ENCODE measurements at places on chromosomes 12 and 14.

DNA sequence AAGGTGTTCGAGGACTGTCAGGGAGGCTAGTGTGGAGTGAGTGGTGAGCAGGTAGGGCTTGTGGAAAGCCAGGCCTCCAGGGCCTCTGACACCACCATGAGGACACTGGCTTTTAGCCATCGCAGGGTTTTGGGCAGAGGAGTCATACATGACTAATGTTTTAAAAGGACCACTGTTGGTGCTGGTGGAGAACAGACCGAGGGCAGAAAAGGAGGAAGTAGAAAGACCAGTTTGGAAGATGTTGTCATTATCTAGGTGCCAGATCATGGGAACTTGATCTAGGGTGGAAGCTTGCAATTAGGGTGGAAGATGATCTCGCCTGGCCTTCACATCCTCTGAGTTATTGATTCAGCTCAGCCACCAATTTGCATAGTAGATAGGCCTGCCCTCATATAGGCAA, 144.2 kb downstream of the C12orf75 start:
- no peak for DNase-seq

DNA sequence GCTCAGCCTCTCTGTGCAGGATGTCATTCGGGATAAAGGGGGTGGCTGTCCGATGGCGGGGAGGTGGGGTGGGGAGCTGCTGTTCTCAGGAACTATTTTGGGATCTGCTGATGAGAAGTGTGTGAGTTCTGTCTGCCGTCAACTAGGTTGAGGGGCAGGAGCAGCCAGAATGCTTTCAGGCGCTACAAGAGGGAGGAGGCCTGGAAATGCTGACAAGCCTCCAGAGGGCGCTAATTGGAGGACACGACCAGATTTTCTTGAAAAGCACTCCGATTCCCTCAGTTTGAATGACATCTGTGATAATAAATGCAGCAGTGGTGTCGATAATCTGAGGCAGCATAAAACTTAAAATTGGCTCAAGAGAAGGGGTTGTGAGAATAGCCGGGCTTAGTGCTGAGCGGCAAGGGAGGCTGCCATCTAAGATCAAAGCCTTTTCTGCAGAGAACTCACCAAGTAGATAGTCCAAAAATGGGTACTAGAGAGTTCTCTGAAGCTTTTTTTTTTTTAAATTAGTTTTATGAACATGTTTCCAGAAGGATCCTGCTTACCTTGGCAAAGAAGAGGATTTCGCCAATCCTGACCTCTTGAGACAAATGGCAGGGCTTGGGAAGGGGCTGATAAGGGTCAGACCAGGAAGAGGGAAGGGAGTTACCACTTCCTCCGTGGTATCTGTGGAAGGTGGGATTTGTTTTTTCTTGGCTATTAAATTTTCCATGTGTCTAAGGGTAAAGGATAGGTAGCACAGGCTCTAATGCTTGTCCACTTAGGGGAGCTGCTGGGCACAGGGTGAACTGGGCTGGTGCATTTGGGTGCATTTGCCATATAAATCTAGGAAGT, 94.4 kb downstream of the CRACR2A start:
- DNase-seq, result no peak

DNA sequence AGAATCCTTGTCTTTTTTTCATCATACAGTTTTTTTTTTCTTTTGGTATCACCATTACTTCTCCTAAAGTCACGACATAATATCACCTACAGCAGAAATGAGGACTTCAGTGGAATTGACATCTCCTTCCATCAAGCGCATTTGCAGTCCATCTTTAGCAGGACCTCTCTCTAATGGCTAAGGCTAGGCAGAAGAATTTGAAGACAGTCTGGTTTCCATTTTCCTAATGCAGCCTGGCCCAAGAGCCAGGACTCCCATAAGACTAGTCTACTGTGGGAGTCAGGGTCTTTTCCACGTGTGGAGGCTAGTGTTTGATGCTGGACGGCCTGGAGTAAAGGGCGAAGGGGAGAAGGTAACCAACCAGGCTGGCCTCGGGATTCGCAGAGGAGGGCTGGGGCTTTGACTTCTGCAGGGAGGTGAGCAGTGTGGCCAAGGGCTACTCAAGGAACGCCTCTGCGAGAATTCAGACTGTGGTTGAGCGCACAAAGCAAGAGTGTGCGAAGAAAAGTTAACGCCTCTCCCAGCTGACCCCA, 769 bp upstream of the ZNF740 start:
- no peak for DNase-seq

GRCh38 chr12:9725213-9725870, 7.6 kb downstream of the CLECL1 start:
- no peak for DNase-seq

- no peak for DNase-seq
These were observed 54.1 kb downstream of the ADIPOR2 start for GRCh38 chr12:1744932-1745331.

GRCh38 chr12:8127138-8127537, 3.7 kb downstream of the CLEC4A start:
- DNase-seq, result no peak

- DNase-seq, result no peak
These were observed 89.8 kb downstream of the BTG1 start for GRCh38 chr12:92055877-92056276.

DNA sequence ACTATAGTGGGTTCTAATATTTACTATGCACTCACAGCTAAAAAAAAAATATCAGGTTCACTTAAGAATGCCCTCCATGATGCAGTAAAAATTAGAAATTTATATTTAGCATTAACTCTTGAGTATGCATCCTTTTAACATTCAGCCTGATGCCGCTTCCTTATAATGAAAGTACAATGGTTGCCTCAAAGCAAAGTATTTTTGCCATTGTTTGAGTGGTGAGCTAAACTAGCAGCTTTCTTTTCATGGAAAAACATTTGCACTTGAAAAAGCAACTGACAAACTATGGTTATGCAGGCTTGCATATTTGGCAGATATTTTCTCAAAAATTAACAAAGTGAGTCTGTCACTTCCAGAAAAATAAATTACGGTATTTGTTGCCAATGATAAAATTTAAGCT, 188.6 kb downstream of the SLC6A15 start:
- no peak for DNase-seq

GRCh38 chr12:108318472-108319275, 20.4 kb downstream of the CMKLR1 start:
- DNase-seq, result no peak

DNA sequence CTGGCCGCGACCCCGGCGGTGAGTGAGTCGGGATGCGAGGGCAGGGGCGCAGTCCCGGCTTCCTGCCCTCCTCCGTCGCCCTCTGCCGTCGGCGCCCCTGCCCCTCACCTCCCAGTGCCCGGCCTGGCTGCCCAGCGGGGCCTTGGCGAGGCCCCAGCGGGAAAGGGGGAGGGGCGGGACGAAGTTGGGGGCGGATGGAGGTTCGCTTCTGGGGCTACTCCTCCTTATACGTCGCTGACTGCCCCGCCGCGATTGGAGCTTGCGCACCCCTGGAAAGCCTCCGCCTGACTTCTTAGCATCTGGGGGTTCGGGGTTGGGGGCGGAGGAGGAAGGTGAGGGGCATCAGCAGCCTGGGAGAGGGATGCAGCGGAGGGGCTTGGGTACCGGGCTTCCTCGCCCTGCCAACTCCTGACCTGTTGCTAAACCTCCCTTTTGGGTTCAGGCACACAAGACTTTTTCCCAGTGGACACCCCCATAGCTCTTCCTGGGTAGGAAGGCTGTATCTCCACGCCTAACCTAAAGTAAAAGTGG, 406 bp downstream of the TMEM263 start:
- DNase-seq, result peak; percentile 25

DNA sequence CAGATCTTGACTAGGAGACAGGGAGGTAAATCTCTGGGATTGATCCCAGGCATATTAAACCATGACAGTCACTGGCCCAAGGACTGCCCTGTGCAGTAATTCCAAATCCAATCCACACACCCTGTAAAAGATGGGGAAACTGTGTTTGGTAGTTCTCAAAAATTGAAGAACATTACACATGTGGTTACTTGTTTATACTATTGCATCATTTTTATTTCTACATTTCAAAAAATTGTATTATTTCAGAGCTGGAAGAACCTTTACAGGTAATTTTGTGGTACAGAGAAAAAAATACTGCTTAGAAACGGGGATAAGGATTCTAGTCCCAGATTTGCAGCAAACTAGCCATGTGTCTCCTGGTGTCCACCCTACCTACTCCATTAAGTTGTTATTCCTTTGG, 400.5 kb downstream of the LRIG3 start:
- DNase-seq, result no peak

- DNase-seq, result no peak
These were observed 12.0 kb downstream of the CLSTN3 start for GRCh38 chr12:7142056-7142644.

- DNase-seq, result no peak
These were observed 99.9 kb downstream of the SYT1 start for GRCh38 chr12:78964521-78964920.

- no peak for DNase-seq
These were observed 96.9 kb downstream of the SYNE3 start for GRCh38 chr14:95419569-95419968.

DNA sequence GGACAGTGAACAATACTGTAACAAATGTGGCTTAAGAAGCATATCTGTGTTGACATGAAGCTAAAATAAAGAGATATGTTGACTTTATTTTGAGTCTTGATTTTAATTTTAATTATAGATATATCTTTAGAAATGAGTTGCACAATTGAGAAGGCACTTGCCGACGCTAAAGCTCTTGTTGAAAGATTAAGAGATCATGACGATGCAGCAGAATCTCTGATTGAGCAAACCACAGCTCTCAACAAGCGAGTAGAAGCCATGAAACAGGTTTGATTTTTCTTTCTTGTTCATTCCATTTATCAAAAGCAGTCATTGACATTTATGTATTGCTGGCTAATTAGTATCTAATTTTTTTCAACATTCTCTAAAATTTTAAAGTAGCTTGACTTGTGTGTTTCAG, 15.8 kb downstream of the FGFR1OP2 start:
- DNase-seq, result no peak

GRCh38 chr12:131693149-131693548, 17.7 kb upstream of the SFSWAP start:
- no peak for DNase-seq

- DNase-seq, result no peak
These were observed 27.4 kb upstream of the CAMKK2 start for GRCh38 chr12:121323908-121324307.

DNA sequence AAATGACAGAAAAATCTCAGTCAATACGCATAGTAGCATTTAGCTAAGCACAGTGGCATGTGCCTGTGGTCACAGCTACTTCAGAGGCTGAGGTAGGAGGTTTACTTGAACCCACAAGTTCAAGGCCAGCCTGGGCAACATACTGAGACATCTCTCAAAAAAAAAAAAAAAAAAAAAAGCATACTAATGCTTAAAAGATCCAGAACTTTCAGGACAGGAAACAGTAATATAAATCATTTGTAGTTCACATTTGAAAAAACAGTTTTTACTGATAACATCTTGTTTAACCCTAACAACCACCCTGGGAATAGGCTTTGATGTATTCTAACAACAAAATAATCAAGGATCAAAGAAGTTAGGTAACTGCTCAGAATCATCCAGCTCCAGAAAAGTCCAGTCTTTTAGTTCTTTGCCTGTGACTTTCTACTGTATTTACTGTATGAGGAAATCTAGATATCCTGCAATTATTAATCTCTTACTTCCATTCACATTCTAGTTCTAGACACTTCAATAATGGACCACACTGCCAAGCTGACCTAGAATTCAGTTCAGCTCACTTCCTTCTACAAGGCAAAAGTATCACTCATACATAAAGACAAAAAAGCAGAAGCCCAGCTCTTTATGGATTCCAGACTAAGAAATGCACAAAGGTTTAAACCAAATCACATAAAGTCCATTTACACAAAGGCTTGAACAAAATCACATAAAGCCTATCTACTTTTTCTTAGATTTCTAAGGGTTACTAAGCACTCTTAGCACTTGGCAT, 28.5 kb downstream of the PAWR start:
- no peak for DNase-seq

DNA sequence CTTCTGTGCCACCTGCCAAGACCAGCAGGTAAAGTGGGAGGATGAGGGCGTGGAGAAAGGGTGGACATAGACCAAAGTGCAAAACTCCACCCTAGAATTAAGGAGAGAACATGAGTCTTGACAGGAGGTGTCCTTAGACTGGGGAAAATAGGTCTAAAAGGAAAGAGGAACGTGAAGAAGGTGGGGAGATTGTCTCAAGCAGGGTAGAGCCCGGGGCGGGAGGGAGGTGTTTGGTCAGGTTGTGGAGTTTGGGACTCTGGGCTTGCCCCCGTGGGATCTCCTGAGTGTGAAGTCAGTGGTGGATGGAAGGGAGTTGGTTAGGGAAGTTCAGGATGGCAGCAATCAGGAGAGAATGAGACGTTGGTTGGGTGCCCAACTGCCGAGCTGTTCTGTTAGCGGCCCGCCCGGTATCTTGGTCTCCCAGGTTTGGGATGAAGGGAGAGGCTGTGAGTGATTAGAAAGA, 386 bp downstream of the DGKA start:
- no peak for DNase-seq

GRCh38 chr12:96260231-96260630, 66.1 kb downstream of the ELK3 start:
- DNase-seq, result no peak

- no peak for DNase-seq
These were observed 65.7 kb downstream of the CDK17 start for GRCh38 chr12:96334502-96334901.

DNA sequence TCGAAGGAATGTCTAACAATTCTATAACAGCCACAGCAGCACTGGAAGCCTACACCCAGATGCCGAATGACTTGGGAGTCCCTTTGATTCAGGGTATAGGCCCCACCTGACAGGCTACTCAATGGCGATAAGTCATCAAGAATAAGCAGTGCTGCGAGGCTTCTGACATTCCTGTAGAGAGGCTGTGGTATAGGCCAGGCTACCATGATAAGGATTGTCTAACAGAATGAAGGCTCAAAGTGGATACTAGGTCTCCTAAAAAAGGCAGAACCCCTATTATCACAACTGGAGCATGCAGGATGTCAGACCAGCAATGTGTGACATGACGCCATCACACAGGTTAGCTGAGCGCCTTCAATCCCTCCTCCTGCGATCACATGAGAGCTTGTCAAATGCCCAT, 53.2 kb downstream of the ZFP36L1 start:
- no peak for DNase-seq

GRCh38 chr14:23929822-23930294, 23.7 kb upstream of the DHRS4 start:
- peak; percentile 87 for DNase-seq

DNA sequence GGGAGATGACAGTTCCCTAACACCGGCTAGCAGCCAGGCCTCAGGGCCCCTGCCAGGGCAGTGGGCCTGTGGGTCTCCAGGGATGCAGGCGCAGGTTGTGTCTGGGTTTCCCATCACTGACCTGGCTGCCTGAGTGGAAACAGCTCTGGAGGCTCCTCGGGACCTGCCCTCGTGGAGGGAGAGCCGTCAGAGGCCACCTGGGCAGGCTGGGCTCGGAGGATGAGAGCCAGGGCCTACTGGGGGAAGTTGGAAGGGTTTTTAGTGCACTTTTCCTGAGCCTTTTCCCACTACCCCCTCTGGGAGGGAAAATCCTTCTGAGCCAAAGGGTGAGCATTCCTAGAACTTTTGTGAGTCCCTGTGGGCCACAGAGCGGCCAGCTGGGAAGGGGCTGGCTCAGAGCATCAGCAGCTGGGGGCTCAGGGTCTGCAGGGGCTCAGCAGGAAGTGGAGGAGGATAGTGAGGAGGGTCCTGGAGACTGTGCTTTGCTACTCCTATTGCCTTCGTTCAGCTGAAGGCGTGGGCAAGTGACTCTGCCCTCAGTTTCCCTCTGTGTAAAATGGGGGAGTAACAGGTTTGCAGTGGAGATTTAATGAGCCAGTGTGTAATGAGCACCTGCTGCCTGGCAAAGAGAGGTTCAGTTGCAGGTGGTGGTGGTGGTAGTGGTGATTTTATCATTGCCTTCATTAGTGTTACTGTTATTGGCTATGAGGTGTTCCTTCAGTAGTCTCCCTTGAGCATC, 1.8 kb downstream of the SH2B3 start:
- DNase-seq, result no peak

All from stimulated activated CD8-positive, alpha-beta memory T cell treated with anti-CD3 and anti-CD28 coated beads, Interleukin-15, amount 100 ng/mL, for 1 hour (primary cell).